Upper lobe of right lung (tissue), 1 donor: ENCODE measurements at places on chromosomes 16 and 17. TPM values are rescaled to one million over a fixed set of nuclear protein-coding genes. Genes with fewer than 3 reads are reported as not detected.

Gene RHBDF1
- total RNA-seq: 48.4 TPM

DNA sequence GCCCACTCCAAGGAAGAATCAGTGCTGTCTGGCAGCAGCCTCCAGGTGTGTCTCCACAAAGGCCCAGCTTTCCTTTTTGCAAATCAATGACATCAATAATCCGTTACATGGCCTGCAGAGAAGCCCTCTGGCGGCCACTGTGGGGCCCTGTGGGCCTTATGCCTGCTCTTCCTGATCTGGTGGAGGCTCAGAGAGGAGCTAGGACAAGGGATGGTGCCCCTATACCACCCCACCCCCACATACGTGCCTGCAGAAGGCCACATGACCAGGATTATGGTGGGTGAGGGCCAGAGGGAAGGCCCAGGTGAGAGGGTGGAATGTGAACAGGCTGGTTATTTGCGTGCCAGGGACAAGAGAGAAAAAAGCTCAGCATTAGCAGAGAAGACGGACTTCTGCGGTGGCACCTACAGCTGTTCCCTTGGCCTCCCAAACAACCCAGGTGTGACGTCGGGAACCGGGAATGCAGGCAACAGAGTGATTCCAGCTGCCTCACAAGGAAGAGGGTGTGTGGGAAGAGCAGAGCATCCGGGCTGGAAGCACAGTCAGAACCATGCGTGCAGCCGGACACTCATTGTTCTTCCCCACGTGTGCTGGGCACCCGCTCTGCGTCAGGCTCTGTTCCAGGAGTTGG, 22.5 kb downstream of the EIF4A3 start:
- no peak for DNase-seq

Gene CAPNS2
- total RNA-seq: 0.67 TPM

- peak; percentile 70 for DNase-seq
Measured at GRCh38 chr17:30376621-30377452, 1.9 kb upstream of the CPD start.

Gene PITPNM3
- 15.6 TPM for total RNA-seq
